ENCODE measurements at places on chromosomes 12 and 14.

GRCh38 chr14:70646705-70647104 lies 5.0 kb downstream of the TTC9 start:
- DNase-seq = no peak

DNA sequence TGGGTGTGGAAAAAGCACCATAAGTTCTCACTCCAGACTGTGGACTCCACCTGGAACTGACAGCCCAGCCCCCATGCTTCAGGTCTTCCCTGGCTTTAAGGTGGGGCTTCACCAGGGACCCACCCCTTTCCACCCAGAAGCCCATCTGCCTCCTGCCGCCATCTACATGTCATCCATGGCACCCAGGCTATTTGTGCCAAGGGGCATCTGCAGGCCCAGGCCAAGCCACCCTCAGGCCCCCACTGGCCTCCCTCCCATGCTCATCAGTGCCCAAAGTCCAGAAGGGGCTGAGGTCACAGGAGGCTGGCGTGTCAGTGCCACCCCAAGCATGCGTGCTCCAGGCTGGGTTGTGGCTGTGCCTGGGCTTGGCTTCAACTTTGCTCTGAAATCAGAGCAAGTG lies 212.2 kb upstream of the DIO3 start:
- no peak for DNase-seq

DNA sequence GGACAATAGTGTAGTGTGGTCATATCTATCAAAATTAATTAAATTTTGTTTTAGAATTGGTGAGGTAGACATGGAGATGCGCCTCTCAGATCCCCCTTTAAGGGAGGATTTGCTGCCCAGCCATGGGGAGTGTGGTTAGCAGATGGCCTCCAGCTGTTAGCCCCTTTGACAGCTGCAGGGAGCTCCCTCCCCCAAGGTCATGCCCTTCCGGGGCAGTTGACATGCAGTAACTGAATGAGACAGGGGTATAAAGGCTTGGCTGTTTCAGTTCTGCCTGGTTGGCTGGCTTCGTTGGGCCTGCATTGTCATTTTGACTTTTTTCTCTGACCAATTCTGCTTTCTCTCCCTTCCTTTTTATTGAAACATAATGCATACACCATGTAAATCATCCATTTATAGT lies 291.5 kb upstream of the SRRM4 start:
- DNase-seq = no peak

- DNase-seq = no peak
Observed at GRCh38 chr14:32397861-32398640, 69.0 kb downstream of the AKAP6 start.

DNA sequence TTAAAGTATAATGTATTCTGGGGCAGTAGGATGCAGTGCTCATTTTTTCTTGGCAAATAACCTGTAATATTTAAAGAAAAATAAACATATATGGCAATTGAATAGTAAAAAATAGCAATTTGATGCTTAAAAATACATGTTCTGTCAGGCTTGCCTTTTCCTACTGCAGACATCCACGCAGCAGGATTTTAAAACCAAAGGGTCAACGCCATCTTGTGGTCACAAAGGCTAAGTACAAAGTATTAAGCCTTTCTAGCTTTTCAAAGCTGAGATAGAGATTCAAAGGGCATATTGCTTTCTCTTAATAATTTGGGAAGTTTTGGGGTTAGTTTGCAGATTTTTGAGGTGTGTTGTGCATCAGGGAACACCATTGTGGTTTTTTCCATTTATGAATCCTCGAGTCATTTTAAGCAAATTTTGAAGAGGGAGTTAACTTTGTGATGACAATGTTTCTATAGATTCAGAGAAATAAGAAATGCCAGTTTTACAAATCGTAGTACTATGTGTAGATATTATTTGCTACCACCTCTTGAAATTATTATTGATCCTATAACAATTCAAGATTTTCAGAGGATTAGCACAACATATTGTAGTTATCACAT lies 4.7 kb upstream of the CCER1 start:
- no peak for DNase-seq
